ENCODE measurements at places on chromosomes 7 and 10. TPM values are rescaled to one million over a fixed set of nuclear protein-coding genes. Genes with fewer than 3 reads are reported as not detected.

GRCh38 chr10:79130846-79131245, 62.1 kb downstream of the ZMIZ1 start:
- DNase-seq: no peak

DNA sequence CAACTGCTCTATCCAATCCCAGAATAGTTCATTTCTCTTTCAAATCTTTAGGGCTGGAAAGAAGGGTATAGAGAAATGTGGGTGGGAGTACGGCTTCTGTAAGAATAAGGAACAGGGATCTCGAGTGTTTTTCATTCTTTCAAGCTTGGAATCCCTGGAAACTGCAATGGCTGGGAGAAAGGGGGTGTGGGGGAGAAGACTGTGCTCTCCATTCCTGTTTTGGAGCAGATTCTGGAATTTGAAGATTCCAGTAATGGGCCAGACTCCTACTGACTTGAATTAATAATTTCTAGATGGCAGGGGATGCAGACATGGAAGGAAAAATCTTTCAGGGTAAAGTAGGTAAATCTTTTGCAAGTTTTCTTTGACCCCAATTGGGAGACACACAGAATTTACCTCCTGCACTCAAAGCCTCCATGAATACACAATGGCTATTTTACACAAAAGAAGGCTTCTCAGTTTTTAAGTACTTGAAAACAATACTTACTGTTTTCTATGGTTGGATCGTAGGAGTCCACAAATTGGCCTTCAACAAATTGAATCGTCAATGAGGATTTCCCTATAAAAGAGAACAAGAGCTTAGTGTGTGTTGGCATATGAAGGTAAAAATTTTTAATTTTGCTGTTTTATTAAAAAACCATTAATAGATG, 29.1 kb downstream of the RHEB start:
- no peak for DNase-seq

DNA sequence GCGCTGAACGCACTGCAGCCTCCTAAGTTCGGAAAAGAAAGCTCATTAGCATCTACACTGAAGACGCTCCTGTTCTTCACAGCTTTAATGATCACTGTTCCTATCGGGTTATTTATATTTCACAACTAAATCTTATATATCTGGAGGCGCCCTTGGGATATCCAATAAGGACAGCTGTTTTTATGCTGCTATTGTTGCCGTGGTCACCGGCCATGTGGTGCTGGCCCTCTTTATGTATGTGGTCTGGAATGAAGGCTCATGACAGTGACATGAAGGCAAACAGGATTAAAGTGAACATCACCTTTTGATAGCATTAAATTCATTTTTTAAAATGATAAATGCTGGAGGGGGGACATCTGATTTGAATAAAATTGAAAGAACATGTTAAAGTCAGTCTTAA, 8.8 kb downstream of the BLVRA start:
- DNase-seq: no peak

DNA sequence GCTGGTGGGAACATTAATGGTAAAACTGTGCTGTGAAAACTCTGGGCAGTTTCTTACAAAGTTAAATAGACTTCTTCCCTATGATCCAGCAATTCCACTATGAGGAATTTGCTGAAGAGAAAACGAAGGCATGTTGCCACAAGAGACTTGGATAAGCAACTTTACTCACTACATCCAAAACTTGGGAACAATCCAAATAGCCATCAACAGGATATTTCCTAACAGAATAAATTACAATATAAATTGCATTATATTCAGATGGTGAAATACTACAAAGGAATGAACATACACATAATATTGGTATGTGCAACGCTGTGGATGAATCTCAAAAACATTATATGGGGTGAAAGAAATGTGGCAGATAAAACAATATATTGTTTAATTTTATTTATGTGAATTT, 21.4 kb upstream of the MKI67 start:
- DNase-seq: no peak

GRCh38 chr7:135708041-135708440, 19.9 kb downstream of the SLC13A4 start:
- DNase-seq: no peak

DNA sequence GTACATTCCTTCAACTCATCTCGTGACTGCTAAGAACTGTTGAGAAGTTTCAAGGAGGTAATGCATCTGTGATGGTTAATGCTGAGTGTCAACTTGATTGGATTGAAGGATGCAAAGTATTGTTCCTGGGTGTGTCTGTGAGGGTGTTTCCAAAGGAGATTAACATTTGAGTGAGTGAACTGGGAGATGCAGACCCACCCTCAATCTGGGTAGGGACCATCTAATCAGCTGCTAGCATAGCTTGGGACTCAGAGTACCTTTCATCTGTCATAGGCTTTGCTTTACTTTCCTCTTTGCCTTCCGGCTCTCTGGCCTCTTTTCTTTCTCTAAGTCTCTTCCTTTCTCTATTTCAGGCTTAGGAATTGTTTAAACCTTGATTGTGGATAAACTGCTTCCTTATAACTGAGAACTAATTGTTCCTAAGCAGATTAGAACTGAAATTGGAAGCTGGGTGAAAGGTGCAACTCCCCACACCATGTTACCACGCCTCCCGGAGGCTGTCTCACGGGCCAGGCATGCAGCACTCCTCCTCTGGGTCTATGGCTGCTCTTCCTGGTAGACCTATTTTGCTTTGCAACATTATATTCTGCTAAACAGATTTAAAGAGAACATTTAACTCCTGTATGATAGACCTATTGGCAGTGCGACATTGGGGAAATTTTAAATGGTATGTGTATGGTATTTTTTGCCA, 298.2 kb downstream of the CCSER2 start:
- no peak for DNase-seq

GRCh38 chr10:76382381-76382851, 951.0 kb downstream of the LRMDA start:
- DNase-seq: no peak

- no peak for DNase-seq
Measured at GRCh38 chr7:23713285-23714149, 3.5 kb downstream of the STK31 start.

DNA sequence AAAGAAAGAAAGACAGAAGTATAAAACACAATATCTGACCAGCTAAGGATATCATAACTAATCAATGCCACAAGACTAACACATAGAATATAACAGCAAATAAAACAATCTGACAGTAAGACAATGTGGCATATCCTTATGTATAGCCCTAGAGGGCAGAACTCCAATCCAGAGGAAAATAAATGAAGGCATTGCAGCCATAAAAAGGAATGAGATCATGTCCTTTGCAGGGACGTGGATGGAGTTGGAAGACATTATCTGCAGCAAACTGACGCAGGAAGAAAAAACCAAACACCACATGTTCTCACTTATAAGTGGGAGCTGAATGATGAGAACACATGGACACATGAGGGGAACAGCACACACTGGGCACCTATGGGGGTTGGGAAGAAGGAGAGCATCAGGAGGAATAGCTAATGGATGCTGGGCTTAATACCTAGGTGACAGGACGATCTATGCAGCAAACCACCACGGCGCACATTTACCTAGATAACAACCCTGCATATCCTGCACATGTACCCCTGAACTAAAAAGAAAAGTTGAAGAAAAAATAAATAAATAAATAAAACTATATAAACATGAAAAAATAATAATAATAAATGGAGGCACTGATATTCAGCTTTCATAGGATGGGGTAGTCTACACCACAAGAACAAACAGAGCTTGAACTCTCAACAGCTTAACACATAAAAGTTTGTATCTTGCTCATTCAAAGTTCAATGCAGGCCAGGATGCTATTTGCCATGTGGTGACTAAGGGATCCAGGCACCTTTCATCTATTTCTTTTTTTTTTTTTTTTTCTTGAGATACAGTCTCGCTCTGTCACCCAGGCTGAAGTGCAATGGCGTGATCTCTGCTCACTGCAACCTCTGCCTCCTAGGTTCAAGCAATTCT, 66.1 kb upstream of the KAT6B start:
- DNase-seq: no peak

DNA sequence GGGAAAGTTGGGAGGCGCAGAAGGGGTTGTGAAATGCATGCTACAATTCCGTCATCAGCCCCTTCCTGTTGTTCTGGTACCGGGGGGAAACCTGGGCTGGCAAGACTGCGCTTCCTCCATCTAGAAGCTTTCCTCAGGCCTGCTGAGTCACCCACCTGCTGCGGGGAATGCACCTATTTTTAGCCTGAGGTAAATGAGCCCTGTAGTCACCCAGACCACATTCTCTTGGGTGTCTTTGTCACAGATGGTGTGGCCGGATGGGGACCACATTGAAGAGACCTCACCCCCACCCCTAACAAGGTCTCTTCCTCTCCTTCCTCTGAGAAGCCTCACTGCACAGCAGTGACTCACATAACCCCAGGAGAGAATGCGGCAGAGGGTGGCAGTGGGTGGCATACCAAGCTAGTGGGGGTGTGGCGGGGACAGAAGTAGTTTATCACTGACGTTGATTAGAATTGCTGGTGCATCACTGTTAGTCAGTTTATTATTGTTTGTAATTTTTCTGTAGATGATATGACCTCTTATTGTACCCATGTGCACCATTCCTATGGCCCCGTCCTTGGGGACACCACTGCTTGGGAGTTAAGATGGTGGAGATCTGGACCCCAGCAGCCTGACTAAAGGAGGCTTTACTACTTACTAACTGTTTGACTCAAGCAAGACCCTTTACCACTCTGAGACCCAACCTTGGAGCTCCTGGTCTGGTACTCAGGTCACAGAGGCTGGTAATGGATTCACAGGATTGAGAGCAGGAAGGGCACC, 83.0 kb upstream of the DUSP5 start:
- DNase-seq: no peak

- DNase-seq: no peak
Measured at GRCh38 chr10:65894961-65895360, 1030.9 kb upstream of the LRRTM3 start.

GRCh38 chr7:64876792-64877713, 26.0 kb upstream of the ZNF273 start:
- DNase-seq: peak; percentile 63

DNA sequence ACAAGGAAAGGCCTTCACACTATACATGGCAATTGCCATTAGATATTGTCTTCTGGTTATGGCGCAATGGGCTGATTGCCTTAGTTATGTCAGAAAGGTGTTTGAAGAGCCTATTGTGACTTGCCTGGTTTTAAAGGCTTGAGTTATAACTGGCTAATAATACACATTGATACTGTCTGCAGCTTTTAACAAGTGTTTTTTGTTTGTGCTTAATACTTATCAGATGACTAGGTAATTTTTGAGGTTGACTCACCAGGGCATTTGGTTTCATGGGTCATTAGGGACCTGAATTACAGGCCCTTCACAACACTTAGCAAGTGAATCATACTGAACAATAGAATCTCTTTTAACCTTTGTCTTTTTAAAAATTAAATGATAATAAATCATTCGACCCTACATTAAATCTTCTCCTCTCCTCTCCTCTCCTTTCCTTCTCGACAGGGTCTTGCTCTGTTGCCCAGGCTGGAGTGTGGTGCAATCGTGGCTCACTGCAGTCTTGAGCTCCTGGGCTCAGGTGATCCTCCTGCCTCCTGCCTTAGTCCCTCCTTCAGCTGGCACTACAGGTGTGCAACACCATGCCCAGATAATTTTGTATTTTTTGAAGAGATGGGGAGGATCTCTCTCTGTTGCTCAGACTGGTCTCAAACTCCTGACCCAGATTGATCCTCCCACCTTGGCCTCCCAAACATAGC, 196.3 kb downstream of the JCAD start:
- no peak for DNase-seq

DNA sequence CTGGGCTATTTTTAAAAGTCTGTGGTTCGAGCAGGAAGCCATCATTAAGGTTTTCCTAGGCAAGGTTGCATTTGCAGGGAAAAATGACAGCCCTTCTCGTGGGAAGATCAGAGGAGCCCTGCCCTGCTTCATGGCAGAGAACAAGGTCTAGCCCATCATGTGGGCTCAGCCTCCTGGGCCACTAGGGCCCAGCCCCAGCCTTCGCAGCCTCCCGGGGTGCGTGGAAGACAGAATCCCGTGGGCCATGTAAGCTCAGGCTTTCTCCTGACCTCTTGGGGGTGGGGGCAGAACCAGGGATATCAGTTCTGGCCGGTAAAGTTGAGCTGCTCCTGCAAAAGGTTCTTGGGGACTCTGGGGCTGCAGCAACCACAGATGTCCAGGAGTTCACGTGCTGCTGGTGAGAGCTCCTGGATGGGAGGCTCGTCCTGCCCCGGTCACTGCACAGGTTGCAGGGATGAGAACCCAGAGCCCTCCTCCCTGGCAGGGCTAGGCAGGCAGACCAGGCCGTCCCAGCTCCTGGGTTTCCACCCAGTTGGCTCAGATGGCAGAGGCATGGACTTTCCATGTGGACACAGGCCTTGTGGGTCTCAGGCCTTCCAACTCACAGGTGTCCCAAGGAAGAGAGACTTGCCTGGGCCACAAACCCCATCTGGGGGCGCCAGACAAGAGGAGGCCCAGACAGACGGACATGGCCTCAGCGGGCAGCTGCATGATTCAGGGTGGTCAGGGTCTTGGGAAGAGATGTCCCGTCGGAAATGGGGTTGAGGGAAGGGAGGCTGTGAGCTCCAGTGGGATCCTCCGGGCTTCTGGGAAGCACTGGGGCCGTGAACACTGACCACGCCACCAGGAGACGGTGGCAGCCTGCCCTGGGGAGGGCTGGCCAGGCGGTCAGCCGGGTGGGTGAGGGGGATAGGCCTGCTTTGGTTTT, 126.2 kb downstream of the NEURL1 start:
- DNase-seq: no peak

DNA sequence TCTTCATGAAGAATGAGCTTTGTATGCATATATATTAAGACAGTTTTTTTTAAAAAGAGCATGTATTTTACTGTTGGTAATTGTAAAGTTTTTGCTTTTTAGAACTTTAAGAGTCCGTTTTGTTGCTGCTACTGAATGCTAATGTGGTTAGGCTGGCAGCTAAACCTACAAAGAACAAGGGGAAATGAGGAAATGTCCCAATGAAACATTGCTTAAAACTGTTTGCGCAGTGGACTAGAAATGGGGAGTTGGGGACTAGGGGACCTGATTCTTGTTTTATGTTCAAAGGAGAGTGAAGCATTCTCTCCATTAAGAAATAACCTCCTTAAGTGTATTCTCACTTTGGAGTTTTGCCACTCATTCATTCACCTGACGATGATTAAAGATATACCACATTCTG, 5.7 kb downstream of the NRF1 start:
- no peak for DNase-seq

DNA sequence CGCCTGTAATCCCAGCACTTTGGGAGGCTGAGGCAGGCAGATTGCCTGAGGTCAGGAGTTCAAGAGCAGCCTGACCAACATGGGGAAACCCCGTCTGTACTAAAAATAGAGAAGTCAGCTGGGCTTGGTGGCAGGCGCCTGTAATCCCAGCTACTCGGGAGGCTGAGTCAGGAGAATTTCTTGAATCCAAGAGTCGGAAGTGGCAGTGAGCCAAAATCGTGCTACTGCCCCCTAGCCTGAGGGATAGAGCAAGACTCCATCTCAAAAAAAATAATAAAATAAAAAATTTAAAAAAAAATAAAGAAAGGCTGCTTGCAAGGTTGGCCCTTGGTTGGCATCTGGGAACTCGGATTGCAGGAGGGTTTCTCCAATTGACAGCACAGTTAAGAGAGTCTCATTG, 221.6 kb downstream of the DGKI start:
- DNase-seq: no peak

GRCh38 chr10:51386248-51386885, 312.1 kb downstream of the PRKG1 start:
- no peak for DNase-seq

FKBP6 gene
- polyA plus RNA-seq: 0.16 TPM

KLF14 gene
- polyA plus RNA-seq: 0.69 TPM

SH2B2 gene
- 1.7 TPM for polyA plus RNA-seq

MDFIC gene
- polyA plus RNA-seq: 34.0 TPM

HABP2 gene
- 0.50 TPM for polyA plus RNA-seq

AKR1C2 gene
- polyA plus RNA-seq: 7.9 TPM

ADARB2 gene
- 0.96 TPM for polyA plus RNA-seq

BAG3 gene
- polyA plus RNA-seq: 22.5 TPM

All from left renal pelvis (tissue), 4 donors.